ENCODE measurements at places on chromosomes 16 and 17. TPM values are rescaled to one million over a fixed set of nuclear protein-coding genes. Genes with fewer than 3 reads are reported as not detected.

Gene EFCAB5
- not detected for total RNA-seq

DNA sequence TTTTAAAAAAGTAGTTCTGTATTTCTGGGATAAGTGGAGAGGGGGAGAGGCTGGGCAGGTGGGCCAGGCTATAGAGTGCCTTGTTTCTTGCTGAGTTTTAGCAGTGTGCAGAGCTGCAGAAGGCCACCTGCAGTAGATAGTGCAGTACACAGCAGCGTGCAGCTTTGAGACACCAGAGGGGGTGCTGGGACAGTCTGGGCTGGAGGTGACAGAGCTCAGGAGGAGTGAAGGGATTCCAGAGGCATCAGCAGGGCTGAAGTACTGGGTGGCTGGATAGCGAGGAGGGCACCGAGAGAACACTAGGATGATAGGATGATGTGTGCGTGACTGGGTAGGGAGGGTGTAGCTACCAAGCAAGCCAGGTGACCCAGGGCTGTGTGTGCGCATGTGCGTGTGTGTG lies 26.6 kb downstream of the LCMT1 start:
- no peaks in the 10 kb centered on the region for H3K27me3 ChIP-seq
- no peak for DNase-seq
- no peaks in the 10 kb centered on the region for H3K4me1 ChIP-seq
- no peak overlapping the region for H3K4me3 ChIP-seq

Gene C16orf96
- total RNA-seq, result 2.0 TPM

DNA sequence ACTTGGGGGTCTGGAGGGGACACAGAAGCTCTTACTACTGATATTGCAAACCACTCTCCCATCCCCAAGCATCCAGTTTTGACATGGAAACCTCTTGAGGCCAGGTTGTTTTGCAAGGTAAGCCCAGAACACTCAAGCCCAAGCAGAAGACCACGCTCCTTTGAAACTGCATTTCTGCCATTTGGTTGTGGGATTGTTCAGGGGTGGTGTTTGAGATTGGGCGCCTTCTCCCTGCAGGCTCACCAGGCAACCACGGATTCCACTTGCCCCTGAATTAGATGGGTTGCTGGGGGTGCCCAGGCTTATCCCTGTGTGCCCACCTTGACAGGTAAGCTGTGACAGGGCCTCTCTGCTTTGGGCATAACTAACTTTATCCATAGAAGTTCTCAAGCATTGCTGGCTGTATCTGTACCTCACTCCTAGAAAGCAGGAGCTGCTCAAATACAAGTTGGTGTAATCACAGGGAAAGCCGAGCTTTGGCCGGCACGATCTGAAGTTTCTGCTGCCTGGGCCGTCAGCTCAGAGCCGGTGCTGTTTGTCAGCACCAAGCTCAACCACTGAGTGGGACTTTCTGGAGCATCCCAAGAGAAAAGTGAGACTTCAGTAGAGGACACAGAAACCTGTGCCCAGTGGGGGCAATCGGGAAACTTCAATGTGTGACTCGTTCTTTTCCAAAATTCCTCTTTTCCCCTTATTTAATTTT lies 93.6 kb downstream of the CYLD start:
- no peak overlapping the region for H3K4me3 ChIP-seq
- no peak for DNase-seq
- no peaks in the 10 kb centered on the region for H3K27me3 ChIP-seq
- no peaks in the 10 kb centered on the region for H3K4me1 ChIP-seq
- H3K27ac ChIP-seq, result no peak overlapping the region
- H3K36me3 ChIP-seq, result peaks cover 4% of the 10 kb centered on the region

DNA sequence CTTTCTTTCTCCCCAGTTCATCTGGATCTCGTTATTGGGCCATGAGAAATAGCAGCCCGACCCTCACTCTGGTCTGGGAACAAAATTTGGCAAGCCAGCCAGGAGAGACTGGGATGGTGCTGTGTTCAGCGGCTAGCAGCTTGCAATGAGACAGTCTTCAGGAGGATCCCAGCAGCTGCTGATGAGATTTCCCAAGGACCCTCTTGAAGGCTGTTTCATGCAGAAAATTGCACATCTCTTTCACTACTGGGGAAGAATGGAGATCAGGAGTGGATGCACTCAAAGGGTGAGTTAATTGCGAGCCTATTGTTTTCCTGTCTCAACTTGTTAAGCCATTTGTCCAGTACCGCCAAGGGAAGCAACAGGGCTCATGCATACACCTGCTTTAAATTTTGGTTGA lies 5.5 kb upstream of the COIL start:
- no peak overlapping the region for H3K4me3 ChIP-seq
- H3K36me3 ChIP-seq, result peaks cover 3% of the 10 kb centered on the region
- H3K4me1 ChIP-seq, result no peaks in the 10 kb centered on the region
- DNase-seq, result no peak

Gene KRTAP4-1
- total RNA-seq, result not detected

DNA sequence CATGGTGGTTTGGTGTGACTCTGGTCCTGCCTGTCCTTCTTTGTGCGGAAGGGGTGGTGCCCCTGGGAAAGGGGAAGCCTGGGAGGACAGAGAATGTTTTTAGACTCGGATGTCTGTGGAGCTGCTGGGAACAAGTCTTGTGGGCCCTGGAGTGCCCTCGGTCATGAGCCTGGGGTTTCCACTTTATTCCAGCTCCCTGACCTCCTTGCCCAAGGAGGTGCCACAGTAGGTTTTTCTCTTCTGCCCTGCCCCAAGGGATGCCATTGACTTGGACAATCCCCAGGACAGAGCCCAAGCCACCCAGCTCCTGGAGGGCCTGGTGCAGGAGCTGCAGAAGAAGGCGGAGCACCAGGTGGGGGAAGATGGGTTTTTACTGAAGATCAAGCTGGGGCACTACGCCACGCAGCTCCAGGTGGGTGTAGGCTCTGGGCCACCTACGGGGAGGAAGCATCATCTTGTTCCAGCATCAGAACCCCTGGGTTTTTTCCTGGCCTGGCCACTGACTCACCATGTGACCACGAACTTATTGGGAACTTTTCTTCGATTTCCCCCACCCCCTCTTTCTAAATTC lies 1.4 kb downstream of the STAT5A start:
- no peaks in the 10 kb centered on the region for H3K27me3 ChIP-seq
- no peak overlapping the region for H3K27ac ChIP-seq
- DNase-seq, result no peak
- peaks cover 5% of the 10 kb centered on the region for H3K4me1 ChIP-seq
- peaks cover 2% of the 10 kb centered on the region for H3K36me3 ChIP-seq

DNA sequence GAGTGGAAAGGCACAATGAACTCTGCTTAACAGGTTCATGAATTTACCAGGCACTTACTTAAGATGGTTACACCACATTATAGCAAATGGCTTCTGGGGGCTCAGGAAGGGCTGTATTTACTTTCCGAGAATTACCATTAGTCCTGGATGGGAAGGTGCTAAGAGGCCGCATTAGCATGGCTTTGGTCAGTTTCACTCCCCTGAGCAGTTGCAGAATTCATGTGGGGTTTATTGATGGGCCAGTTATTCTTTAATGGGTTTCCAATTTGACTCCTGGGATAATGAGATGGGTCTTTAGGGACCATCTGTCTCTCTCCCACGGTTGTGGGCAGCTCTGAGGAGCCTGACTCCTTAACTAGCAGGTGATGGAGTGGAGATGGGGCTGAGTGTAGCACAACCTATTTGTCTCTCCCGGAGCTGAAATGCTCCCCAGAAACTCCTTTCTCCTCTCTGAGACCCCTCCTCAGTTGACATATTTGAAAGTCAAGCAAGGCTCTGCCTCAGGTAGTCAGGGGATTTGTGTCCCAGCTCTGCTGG lies 652.5 kb downstream of the HS3ST4 start:
- DNase-seq, result no peak
- no peaks in the 10 kb centered on the region for H3K4me1 ChIP-seq
- no peaks in the 10 kb centered on the region for H3K36me3 ChIP-seq
- H3K27ac ChIP-seq, result no peak overlapping the region
- no peak overlapping the region for H3K4me3 ChIP-seq

DNA sequence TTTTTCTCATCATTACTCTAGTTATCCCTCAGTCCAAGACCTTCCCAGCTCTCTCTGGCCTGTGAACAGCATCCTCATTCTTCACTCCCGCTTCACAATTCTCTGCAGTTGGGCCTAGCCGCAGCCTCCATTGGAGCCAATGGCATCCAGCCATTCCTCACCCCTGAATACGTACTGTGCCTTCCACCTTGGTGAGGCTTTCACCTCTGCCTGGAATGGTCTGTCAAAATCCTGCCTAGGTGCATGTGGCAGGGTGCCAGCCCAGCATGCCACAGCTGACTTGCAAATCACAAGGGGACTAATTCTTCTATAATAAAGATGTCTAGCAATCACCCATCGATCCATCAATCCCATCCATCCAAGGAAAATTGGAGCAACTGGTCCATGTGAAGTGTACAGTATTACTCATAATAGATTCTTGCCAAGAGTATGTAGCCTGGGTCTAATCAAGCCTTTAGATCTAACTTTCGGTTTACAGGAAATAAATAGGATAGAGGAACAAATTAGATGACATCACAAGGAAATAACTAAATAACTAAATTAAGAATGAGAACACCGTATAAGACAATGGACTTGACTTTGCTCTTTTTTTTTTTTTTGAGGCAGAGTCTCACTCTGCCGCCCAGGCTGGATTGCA lies 5.1 kb upstream of the CX3CL1 start:
- no peak overlapping the region for H3K27ac ChIP-seq
- no peak overlapping the region for H3K4me3 ChIP-seq
- no peaks in the 10 kb centered on the region for H3K27me3 ChIP-seq
- no peaks in the 10 kb centered on the region for H3K36me3 ChIP-seq

GRCh38 chr17:83067071-83067717 lies 12.2 kb upstream of the METRNL start:
- no peak overlapping the region for H3K4me3 ChIP-seq
- H3K4me1 ChIP-seq, result no peaks in the 10 kb centered on the region
- peak; percentile 30 for DNase-seq

Gene CUEDC1
- total RNA-seq, result 6.5 TPM

DNA sequence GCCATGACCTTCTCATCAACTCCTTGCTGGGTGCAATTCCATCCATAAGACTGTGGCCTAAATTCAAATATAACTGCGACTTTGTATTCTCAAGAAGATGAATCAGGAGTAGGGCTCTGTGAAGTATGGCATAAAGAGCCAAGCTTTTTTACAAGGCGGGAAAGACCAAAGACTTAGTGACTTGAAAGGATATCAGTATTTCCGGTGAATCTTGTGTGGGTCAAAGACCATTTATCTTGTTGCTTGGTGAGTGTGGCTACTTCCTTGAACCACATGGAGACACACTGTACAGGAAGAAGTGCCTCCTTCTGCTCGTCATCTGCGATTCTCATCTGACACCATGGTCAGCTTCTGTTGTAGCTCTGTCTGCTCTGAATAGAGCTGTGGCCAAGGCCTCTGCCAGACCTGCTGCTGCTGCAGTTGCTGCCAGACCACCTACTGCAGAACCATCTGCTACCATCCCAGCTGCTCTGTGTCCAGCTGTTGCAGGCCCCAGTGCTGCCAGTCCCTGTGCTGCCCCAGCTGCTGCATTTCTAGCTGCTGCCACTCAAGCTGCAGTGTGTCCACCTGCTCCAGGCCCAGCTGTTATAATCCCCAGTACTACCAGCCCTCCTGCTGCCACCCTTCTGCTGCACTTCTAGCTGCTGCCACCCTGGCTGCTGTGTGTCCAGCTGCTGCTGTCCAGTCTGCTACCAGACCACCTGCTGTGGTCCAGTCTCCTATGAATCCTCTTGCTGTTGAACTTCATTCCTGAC lies 6.1 kb upstream of the KRTAP2-4 start:
- H3K4me1 ChIP-seq, result no peaks in the 10 kb centered on the region
- H3K27ac ChIP-seq, result no peak overlapping the region
- DNase-seq, result no peak
- H3K4me3 ChIP-seq, result no peak overlapping the region

Gene KRTAP1-5
- not detected for total RNA-seq

Gene CLDN9
- total RNA-seq, result 1.3 TPM

DNA sequence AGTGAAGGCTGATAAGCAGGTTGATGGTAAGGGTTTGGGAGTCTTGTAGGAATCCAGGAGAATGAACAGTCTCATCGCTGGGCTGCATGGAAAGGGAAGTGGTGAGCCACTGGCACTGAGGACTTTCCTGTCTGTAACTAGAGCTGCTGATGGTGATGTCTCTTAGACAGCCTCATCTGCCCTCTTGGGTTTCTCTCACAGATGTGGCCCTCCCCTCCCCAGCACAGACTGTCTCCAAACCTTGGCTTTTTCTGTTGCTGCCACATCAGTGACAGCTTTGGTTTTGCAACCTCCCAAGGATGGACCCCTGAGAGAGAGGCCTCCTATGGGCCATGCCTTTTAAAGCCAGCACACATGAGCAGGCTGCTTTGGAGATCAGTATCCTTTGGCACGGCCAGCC lies 16.9 kb downstream of the PLCG2 start:
- H3K27me3 ChIP-seq, result no peaks in the 10 kb centered on the region
- no peak overlapping the region for H3K27ac ChIP-seq
- no peak overlapping the region for H3K4me3 ChIP-seq
- no peaks in the 10 kb centered on the region for H3K4me1 ChIP-seq

DNA sequence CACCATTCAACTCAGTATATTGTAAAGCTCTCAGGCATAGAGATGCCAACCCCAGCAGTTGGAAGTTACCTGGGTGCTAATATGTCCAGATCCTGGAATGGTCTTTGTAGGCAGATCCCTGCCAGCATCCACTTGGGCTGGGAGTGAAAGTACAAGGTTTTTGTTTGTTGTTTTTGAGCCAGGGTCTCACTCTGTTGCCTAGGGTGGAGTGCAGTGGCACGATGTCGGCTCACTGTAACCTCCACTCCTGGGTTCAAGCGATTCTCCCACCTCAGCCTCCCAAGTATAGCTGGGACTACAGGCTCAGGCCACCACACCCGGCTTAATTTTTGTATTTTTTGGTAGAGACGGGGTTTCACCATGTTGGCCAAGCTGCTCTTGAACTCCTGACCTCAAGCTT lies 177.6 kb downstream of the IRF8 start:
- H3K27me3 ChIP-seq, result no peaks in the 10 kb centered on the region

DNA sequence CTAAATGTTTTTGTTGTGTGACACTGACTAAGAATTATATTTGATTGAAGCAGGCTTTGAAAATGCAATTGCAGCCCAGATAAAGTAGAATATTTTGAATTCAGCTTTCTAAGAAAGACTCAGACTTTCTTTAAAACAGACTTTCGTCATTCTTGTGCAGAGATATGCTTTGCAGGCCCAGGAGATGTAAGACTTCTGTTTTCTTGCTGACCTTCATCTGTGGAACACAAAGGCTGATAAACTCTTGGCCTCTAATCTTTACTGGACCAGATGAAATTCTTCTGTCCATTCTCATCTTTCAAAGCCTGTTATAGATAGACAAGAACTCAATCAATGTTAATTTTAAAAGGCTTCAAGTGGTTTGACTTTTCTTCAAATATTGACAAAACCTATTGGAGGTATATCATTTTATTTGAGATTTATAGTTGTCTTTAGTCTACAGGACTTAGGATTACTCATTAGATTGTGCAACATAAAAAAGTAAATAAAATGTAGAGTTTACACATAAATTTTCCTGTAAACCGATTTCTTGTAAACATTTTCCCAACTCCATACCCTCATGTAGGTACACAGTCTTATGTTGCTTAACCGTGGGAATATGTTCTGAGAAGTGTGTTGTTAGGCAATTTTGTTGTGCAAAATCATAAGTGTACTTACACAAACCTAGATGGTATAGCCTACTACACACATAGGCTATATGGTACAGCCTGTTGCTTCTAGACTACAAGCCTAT lies 94.2 kb downstream of the MAP2K4 start:
- DNase-seq, result no peak

All from H9 (cell line).